Lower leg skin (tissue), 4 donors: ENCODE measurements at places on chromosomes 16 and 17. TPM values are rescaled to one million over a fixed set of nuclear protein-coding genes. Genes with fewer than 3 reads are reported as not detected.

Gene SLC6A2
- total RNA-seq, result 2.3 TPM

Gene CHMP1A
- total RNA-seq, result 83.6 TPM

Gene CLDN9
- total RNA-seq, result not detected

Gene TRIM16
- total RNA-seq, result 80.1 TPM

Gene PRSS27
- total RNA-seq, result 1.3 TPM

Gene PRSS21
- 0.63 TPM for total RNA-seq

Gene CHST5
- total RNA-seq, result not detected
